ENCODE measurements at places on chromosomes 6 and 20.

GRCh38 chr6:9420316-9421015 lies 985.1 kb upstream of the SLC35B3 start:
- no peak for DNase-seq

DNA sequence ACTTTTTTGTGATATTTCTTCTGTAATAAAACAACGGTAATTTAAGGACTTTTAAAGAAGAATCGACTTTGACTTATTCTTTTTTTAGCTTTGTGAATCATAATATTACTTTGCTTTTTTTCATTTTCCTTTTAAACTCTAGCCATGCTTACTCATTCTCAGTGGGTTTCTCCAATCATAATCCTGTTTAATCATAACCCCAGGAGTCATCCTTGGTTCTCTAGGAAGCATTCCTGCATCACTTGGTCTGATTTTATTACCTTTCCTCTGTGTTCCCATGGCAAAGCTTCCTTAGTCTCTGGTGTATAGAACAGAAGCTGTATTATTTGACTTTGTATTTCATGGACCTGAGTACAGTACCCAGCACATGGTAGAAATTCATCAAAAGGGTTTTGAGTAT lies 223.5 kb downstream of the CDKAL1 start:
- DNase-seq, result peak; percentile 14

DNA sequence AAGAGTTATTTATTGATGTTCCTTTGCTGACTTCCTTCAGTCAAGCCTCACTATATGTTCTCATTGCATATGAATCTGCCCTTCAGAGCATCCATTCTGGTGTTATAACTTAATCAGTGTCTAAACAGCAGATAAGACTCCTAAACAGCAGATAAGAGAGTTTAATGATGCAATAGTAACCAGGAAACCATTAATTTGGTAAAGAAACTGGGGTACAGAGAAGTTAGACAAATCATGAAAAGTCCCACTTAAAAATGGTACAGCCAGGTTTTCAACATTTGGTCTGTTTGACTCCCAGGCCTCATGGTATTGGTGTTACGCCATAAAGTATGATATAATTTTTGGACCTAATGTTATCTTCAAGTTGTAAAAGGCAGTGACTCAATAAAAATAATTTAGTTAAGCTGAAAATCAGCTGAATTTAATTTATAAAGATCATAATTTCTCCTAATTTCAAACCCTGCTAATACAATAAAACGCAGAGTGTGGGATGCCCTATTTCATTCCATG lies 127.4 kb upstream of the DST start:
- no peak for DNase-seq

GRCh38 chr6:149614337-149614736 lies 34.2 kb downstream of the KATNA1 start:
- DNase-seq, result peak; percentile 16

DNA sequence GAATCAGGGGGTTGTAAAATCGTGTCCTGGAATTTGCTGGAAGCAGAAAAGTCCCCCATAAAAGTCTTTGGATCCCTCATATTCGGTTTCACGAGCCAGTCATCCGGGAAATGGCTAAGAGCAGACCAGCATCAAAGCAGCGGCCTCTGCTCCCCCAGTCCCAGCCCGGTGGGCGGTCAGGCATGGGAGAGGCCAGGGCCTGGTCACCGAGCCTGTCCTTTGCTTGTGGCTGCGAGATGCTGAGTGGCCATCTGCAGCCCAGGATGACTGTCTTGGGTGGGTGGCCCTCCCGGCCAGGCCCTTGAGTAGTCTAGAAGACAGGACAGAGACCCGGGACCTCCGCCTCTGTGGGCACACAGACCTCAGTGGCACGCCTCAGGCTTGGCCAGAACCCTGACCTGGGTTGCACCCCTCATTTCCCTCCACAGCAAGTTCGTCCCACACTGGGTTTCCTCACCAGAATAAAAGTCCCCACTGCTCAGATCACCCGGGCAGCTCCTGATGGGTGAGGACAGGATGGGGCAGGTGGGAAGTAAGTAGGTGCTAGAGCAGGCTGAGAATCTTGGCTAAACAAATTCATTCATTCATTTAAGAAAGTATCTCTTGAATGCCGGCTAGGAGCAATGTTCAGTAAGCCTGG lies 172.1 kb downstream of the BMP7 start:
- no peak for DNase-seq

DNA sequence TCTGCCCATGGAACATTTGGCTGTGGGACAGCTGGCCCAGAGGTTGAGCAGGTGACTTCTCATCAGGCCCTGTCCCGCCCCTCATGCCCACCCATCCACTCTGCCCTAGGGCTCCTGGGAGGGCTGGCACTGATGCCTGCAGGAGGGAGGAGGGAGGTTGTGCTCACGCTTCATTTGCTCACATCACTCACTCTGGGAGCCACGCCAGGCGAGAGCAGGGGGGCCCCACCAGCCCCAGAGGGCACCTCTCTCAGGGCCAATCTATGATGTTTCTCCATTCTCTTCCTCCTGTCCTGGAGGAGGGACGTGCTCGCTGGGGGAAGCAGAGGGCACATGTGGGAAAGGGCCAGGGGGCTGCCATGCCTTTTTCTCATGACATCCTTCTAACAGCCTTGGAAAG lies 10.9 kb upstream of the GLP1R start:
- no peak for DNase-seq

DNA sequence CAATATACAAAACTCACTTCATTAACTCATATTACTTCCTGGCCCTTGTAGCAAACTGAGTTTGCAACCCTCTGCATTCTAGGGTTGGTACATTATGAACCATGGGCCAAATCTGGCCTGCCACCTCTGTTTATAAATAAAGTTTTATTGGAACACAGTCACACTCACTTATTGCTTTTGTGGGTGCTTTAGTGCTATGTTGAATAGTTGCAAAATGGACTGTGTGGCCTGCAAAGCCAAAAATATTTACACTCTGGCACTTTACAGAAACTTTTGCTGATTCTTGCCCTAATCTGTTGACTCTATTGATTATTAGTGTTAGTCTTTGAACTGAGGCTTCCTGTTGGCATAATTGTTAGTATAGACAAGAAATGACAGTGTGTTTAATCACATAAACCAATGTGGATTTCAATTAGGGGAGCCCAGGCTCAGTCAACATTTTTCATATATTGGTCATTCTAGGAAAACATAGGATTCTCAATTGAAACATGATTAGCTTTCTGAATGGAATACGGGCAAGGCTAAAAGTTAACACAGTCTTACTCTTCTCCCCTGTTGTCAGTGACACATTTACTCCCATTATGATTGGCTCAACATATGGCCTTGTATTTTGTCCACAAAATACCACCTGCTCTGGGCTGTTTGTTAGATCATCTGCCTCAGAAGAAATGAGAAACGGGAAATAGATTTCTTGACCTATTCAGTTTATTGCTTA lies 241.9 kb upstream of the ZFP64 start:
- no peak for DNase-seq

GRCh38 chr20:5074232-5074674 lies 45.5 kb downstream of the PCNA start:
- DNase-seq, result no peak

GRCh38 chr20:24647713-24648112 lies 178.3 kb downstream of the SYNDIG1 start:
- no peak for DNase-seq

GRCh38 chr6:44315516-44315915 lies 2.4 kb upstream of the AARS2 start:
- no peak for DNase-seq

- DNase-seq, result peak; percentile 2
Observed at GRCh38 chr6:70289299-70289698, 13.6 kb downstream of the COL9A1 start.

- DNase-seq, result no peak
Observed at GRCh38 chr20:36274181-36274841, 31.8 kb upstream of the DLGAP4 start.

- DNase-seq, result peak; percentile 54
Observed at GRCh38 chr6:158009114-158009891, 27.6 kb downstream of the SYNJ2 start.

- no peak for DNase-seq
Observed at GRCh38 chr6:22601984-22602383, 32.6 kb downstream of the HDGFL1 start.

All from choroid plexus epithelial cell (primary cell).